ENCODE measurements at places on chromosomes 11 and 22.

GRCh38 chr22:50542416-50542927 is 3.2 kb upstream of the KLHDC7B start:
- peak; percentile 78 for DNase-seq

DNA sequence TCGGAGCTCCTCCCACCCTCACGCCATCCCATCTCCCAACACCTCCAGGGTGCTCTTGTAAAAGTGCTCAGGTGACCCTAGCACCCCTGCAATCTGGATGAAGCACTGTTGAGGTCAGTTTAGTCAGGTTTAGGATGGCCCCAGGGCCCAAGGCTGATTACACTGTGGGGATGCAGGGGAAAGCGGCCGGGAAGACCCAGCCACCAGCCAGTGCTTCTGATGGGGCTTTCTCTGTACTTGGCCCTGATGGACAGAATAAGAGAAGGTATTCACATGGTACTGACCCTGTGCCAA is 28.7 kb downstream of the TPBGL start:
- no peak for DNase-seq

DNA sequence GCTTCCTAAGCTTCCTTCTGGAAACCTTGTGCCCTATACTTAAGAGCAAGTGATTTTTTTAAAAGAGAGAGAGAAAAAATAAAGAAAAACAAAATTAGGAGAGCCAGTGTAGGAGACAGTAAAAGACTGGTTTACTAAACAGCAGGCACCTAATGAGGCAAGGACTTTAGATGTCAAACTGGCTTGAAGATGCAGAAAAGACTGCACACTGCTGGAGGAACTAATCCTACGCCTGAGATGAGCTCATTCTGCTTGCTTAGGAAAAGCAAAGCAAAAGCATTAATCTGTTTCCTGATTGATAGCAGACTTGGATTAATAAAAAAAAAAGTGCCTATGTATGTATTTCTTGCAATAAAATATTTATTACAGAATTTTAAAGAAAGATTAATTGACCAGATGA is 113.6 kb upstream of the SEZ6L start:
- no peak for DNase-seq

- DNase-seq: no peak
Observed at GRCh38 chr11:126436209-126436755, 80.8 kb downstream of the ST3GAL4 start.

- peak; percentile 79 for DNase-seq
Observed at GRCh38 chr11:111500481-111500880, 11.7 kb downstream of the BTG4 start.

GRCh38 chr11:75326439-75326810 is 25.0 kb downstream of the ARRB1 start:
- no peak for DNase-seq

DNA sequence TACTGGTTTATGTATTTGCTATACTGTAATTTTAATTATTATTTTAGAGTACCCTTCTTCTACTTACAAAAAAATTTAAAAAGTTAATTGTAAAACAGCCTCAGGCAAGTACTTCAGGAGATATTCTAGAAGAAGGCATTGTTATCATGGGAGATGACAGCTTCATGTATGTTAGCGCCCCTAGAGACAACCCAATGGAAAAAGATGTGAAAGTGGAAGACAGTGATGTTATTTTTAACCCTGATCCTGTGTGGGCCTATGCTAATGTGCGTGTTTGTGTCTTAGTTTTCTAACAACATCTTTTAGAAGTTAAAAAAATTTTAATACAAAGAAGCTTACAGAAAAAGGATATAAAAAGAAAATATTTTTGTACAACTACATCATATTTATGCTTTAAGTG is 205.0 kb downstream of the FAM76B start:
- DNase-seq: no peak

- DNase-seq: no peak
Observed at GRCh38 chr22:37067428-37067827, 15.9 kb downstream of the KCTD17 start.

DNA sequence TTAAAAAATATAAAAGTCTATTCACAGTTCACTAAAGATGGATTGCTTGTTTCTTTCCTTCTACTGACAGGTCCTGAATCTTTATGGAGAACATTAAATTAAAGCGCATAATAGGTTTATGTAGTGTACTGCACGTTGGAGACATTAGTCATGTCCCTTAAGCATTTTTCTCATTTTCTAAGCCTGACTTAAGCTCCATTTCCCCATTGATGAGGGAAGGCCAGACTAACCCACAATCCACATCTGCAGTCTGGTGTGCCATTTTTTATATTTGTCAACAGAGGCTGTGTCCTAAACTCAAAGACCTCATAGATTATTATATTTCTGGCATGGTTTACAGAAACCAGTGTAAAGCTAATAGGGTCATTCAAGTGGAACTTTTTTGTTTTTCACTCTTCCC is 39.9 kb downstream of the CADM1 start:
- peak; percentile 10 for DNase-seq

GRCh38 chr11:83827940-83828554 is 541.9 kb upstream of the CCDC90B start:
- peak; percentile 42 for DNase-seq

- peak; percentile 84 for DNase-seq
Observed at GRCh38 chr11:75673977-75674582, 5.2 kb upstream of the MAP6 start.

DNA sequence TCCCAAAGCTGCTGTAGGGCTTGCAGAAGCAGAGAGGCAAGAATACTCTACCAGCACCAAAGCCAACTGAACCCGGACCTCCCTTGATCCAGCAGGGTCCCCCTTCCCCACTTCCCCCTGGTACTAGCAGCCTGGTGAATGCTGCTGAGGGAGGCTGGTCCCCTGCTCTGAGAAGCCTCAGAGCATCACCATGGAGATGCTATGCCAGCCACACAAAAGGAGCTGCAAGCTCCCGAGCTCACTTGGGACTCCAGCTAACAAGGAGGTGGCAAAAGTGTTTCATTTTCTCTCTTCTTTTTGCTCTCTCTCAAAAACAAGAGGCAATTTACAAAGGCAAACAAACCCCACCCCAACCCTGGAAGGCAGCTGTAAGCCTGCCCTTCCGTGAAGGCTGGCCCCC is 509.8 kb downstream of the BUD13 start:
- DNase-seq: no peak

DNA sequence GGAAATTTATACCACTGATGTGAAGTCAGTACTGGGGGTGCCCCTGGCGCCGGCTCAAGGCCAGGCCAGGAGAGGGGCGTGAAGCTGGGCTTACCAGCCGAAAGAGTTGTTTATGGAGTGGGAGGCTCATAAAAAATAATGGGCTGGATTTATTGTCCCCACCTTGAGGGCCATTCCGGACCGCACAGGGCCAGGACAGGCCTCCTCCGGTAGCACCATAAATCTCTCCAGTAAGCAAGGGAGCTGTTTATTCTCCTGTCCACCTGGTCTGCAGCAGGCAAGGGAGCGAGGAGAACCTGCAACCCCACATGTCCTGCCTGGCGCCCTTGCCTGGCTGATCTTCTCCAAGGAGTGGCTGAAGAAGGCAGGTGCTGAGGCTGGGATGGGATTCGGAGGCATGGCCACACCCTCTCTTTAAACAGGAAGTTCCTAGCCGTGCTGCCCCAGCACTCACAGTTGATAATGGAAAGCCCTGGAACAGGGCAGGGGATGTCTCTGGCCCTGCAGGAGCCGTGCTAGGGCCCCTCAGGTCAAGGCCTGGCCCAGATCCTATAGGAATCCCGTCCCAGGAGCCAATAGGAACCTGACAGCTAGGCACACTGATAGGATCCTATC is 65.1 kb downstream of the SCUBE1 start:
- DNase-seq: no peak

DNA sequence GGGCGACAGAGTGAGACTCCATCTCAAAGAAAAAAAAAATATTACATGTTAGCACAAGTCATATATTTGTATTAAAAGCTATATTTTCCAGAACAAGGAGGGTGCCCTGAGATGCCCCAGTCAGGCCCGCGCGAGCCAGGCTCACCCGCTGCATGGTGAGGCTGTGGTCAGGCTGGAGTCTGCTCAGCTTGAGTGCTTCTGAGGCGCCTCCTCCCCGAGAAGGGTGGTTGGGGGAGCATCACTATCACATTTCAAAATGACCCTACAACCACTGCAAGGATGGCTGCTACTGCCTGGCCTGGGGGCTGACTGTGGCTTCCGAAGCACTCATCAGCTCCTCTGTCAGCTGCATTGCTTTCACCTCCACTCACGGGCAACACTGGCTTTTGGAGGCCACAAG is 77.1 kb downstream of the SCUBE1 start:
- DNase-seq: no peak

DNA sequence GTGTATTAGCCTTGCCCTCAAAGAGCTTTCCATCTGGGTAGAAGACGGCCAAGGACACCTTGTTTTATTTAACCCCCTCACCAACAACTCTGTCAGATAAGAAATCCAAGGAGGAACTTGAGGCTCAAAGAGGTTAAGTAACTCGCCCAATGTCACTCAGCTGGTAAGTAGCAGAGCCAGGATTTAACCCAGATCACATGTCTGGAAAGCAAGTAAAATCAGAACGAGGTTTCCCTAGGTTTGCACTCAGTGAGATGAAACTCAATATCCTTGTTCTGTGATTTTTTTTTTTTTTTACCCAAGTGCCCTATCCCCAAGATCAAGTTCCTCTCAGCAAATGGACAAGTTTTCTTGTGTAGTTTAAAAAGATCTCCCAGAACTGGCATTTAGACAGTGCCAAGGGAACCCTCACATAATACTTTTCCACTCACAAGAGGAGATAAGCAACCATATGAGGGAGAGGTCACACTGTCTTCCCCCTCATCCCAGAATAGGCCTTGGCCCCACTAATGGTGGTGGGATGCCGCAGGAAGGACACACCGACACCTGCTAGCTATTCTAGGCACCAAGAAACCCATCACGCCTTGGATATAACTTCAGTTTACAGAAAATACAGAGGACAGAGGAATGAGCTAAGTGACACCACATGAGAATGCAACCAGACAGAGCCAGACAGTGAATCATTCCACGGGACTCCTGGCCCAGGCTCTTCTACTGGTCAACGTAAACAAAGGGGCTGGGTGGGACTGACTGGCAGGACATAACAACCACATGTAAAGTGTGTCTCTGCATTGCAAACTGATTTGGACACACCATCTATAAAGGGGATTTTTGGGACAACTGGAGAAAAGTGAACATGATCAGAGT is 8.6 kb upstream of the ARAP1 start:
- DNase-seq: peak; percentile 28

DNA sequence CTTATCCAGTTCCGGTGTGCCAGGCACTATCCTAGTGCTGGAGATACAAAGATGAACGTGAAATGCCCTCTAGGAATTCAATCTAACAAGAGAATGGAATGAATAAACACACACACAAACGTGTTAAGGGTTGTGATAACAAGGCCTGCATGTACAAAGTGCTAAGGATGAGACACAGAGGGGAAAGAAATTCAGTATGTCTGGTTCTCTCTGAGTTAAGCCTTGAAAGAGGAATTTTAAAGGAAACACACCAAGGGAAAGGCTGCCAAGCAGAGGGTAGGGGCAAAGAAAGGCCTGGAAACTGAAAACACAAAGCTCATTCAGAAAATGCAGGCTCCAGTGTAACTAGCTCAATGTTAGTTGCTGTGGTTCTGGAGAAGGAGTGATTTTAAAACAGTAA is 4.2 kb downstream of the CHKA start:
- DNase-seq: no peak

- DNase-seq: no peak
Observed at GRCh38 chr22:27863556-27863955, 55.5 kb downstream of the PITPNB start.
